Activated CD4-positive, alpha-beta T cell treated with anti-CD3 and anti-CD28 coated beads, Interleukin-2, Interleukin-6, amounts not matched to agents 100 ng/mL and 50 ng/mL, durations not matched to agents 16 hours and 8 hours (primary cell): ENCODE measurements at places on chromosomes 2 and 18.

GRCh38 chr2:239751679-239752355 lies 273.3 kb downstream of the NDUFA10 start:
- DNase-seq = peak; percentile 21

GRCh38 chr2:222703886-222704285 lies 32.4 kb downstream of the MOGAT1 start:
- DNase-seq = no peak

DNA sequence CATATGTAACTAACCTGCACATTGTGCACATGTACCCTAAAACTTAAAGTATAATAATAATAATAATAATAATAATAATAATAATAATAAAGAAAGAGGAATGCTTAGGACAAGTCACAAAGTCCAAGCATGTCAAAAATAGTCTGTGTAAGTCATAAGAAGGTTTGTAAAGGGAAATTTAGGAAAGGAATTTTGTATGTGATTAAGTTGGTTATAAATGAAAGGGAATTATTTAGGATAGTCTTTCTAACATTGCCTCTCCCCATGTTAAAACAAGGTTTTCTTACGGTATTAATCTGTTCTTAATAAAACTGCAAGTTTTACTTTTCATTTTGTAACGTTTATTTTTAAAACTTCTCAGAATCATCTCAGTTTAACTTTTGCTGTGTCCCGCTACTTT lies 62.8 kb downstream of the SESTD1 start:
- no peak for DNase-seq

DNA sequence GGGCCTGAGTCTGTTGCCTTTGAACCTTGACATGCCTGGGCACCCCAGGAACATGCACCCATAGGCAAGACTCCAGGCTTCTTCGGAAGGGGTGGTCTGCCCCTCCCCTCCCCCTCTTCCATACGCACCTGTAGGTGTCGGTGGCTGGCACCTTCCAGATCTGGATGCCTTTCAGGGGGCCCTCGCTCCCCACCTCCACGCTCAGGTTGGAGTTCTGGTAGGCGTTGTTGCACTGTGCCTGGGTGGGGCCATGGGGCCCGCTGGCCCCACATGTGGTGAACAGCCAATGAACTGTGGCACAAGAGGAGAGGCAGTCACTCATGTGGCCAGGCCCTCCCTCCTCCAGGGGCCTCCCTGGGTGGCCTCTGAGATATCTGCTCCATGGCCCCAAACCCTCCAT lies 135.8 kb downstream of the CLIP4 start:
- DNase-seq = no peak

- no peak for DNase-seq
These were observed 38.4 kb downstream of the HS6ST1 start for GRCh38 chr2:128280158-128280871.
